ENCODE measurements at places on chromosomes 11 and 22.

DNA sequence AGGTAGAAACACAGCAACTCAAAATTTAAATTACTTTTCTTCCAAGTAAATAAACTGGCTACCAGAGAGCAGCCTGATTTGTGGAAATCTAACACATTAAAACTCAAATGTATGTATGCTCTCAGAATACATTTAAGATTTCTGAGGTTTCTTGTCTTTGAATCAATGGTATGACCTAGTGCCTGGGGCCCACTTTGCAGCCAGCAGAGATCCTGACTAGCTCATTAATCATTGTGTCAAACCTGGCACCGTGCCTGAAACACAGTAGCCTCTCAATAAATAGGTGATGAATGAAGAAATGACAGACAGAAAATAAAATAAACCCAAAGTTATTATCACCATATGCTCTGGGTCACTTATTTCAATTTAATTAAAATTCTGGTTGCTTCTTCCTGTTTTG, 176.2 kb upstream of the FAT3 start:
- no peak for DNase-seq

DNA sequence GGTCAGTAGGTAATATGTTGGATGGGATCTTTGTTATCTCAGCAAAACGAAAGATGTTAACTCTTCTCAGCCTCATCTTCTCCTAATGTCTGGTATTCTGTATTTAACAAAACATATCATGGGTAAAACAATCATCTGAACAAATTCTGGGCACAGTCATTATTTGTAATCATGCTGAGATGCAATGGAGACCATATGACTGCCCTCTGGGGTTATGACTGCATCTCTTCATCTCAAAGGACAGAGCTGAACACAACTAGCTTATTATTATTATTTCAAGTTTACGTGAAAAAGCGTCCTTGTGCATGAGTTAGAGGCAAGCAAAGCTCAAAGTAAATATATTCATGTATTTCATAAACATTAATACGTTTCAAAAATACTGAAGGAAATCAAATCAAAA, 29.7 kb upstream of the PSMA1 start:
- no peak for DNase-seq

- DNase-seq: no peak
Observed at GRCh38 chr22:31447337-31447736, 42.3 kb downstream of the EIF4ENIF1 start.

DNA sequence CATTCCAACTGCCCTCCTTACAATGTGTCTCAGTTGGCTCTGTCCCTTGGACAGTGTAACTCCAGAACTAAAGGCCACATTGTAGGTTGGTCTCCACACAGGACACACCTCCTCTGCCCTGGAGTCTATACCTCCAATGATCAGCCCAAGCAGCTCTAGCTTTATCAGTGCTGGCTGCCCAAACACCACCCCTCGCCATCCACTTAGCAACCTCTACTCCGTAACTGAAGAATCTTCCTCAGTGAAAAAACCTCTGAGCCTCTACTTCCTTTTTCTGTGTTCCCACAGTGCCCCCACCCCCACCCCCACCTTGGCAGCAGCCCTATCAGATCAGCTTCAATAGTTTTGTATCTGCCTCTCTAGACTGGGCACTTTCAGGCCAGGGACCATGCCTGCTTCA, 33.4 kb downstream of the SERPINH1 start:
- no peak for DNase-seq

GRCh38 chr22:22751043-22751603, 106.7 kb downstream of the GGTLC2 start:
- no peak for DNase-seq

DNA sequence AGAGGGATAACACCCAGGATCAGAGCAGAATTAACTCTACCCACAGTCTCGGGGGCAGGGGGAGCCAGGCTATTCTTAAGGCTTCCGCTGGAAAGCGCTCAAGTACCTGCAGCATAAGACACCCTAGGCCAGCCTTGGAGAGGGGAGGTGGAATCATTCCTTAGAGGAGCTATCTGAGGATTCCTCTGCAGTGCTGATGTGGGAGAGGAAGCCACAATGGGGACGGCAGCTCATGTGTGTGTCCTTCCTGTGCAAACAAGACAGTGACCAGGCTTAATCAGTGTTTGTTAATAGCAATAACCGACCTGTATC, 382.2 kb upstream of the CADM1 start:
- DNase-seq: no peak

DNA sequence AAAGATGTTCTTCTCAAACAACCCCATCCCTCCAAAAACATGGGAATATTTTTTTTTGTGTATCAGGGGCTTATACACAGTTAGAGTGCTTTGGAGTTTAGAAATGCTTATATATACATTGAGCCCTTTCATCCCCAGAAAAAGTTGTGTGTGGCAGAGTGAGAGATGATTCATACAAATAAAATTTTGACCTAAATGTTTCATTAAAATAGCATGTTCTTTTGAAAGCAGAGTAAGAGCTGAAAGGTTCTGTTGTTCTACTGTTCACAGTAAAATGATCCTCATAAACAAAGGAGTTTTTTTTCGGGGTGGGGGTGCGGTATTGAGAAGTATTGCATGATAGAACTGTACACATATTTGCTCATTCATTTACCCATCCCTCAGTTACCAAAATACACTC, 512.4 kb downstream of the DLG2 start:
- DNase-seq: no peak

DNA sequence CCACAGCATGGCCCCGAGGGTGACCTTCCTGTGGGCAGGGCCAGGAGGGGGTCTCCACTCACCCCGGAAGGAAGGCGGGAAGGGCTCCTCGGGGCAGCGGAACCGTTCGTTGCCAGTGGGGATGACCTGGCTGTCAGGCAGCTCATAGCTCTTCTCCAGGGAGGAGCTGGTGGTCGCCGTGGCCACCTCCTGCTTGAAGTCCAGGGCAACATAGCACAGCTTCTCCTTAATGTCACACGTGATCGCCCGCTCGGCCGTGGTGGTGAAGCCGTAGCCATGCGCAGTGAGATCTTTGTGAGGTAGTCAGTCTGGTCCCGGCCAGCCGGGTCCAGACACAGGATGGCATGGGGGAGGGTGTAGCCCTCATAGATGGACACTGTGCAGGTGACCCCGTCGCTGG, 31.5 kb upstream of the SYT8 start:
- no peak for DNase-seq

Measured in AML-193 (cell line).